ENCODE measurements at places on chromosomes 1 and 21. TPM values are rescaled to one million over a fixed set of nuclear protein-coding genes. Genes with fewer than 3 reads are reported as not detected.

TMEM222 gene
- total RNA-seq: 44.9 TPM

SLC66A1 gene
- total RNA-seq: 21.7 TPM

ARHGEF19 gene
- total RNA-seq: 5.9 TPM

FNDC10 gene
- 8.7 TPM for total RNA-seq

FMO2 gene
- total RNA-seq: not detected

USH2A gene
- not detected for total RNA-seq

DNAI4 gene
- total RNA-seq: 0.55 TPM

SLC44A5 gene
- total RNA-seq: not detected

KRTAP21-2 gene
- total RNA-seq: not detected

SELL gene
- 0.24 TPM for total RNA-seq

GART gene
- total RNA-seq: 64.7 TPM

SAMD11 gene
- total RNA-seq: 23.8 TPM

C1QB gene
- total RNA-seq: not detected

PAQR6 gene
- 3.4 TPM for total RNA-seq

RGS2 gene
- total RNA-seq: 58.2 TPM

OXCT2 gene
- total RNA-seq: 0.25 TPM

TSPEAR gene
- not detected for total RNA-seq

TNNI3K gene
- total RNA-seq: not detected

RAB4A gene
- 46.2 TPM for total RNA-seq

ARL8A gene
- 50.6 TPM for total RNA-seq

TMEM125 gene
- total RNA-seq: not detected

STIL gene
- total RNA-seq: 10.3 TPM

NEXN gene
- 7.0 TPM for total RNA-seq

CLIC6 gene
- not detected for total RNA-seq

NUP210L gene
- total RNA-seq: not detected

Measured in A549 treated with ZK216348 at 1 μM for 4 hours (cell line).